ENCODE measurements at places on chromosomes 5 and 9. TPM values are rescaled to one million over a fixed set of nuclear protein-coding genes. Genes with fewer than 3 reads are reported as not detected.

DNA sequence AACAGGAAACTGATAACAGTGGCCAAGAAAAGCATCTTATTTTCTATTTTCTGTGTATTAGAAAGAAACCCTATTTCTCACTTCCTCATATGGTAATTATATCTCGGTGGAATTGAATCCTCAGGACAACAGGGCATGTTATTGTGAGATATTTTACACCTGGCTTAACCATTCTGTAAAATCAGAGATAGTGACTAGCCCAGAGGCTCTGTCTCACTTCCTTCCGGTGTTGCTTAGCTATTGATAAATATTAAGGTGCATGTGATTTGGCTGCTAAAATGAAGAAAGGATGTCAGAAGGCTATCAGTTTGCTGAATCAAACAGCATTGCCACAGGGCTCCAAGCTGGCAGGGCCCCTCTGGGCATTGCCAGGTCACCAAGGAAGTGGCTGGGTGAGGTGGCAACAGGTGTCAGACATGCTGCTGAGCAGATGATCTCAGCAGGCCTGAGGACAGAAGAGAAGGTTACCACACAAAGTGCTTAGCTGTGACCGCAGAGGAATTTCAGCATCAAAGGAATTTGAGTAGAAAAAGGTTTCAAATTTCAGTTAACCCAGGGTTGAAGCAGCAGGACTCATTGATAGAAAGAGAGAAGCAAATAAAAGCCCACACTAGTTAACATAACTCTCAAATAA is 330.7 kb downstream of the PDE4D start:
- no peak overlapping the region for H3K27ac ChIP-seq
- DNase-seq: peak; percentile 1
- no peaks in the 10 kb centered on the region for H3K36me3 ChIP-seq

GRCh38 chr9:14956208-14956607 is 46.0 kb upstream of the FREM1 start:
- H3K27me3 ChIP-seq: no peaks in the 10 kb centered on the region
- no peak for DNase-seq
- no peak overlapping the region for H3K27ac ChIP-seq
- no peak overlapping the region for H3K4me3 ChIP-seq

The MAMDC4 gene
- 11.7 TPM for total RNA-seq

The PCDHGA9 gene
- 0.25 TPM for total RNA-seq

- H3K4me3 ChIP-seq: no peak overlapping the region
- DNase-seq: no peak
- no peaks in the 10 kb centered on the region for H3K4me1 ChIP-seq
- no peaks in the 10 kb centered on the region for H3K36me3 ChIP-seq
- no peak overlapping the region for H3K27ac ChIP-seq
These were observed 96.2 kb upstream of the SMC2 start for GRCh38 chr9:103997856-103998370.

DNA sequence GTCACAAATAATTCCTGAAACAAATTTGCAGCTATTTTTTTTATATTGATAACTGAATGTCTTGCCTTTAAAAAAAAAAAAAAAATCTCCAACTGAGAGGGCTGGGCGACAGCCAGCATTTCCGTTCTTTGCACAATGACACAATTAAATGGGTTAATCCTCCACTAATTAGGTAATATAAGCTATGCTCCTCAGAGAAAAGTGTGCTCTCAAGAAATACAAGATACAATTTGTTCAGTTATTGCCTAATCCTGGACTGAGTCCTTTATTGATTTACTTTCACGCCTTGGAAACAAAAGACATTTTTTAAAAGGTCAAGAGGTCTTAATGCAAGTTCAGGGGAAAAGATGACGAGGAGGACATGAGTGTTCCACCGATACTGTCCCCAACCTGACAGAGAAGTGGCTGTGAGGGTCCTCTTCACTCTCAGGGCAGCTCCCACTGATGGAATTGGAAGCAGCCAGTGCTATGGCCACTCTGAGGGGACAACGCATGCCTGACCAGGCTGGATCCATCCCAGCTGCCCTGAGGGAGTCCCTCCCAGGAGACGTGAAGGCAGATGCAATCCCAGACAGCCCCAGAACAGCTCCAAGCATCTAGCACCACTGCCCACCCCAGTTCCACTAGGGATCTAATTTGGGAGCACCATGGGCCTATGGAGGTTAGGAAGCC is 220.7 kb downstream of the GNA14 start:
- H3K36me3 ChIP-seq: no peaks in the 10 kb centered on the region
- H3K4me1 ChIP-seq: no peaks in the 10 kb centered on the region
- H3K4me3 ChIP-seq: no peak overlapping the region

The TRIM52 gene
- 73.0 TPM for total RNA-seq
